ENCODE measurements at places on chromosomes 12 and 14.

DNA sequence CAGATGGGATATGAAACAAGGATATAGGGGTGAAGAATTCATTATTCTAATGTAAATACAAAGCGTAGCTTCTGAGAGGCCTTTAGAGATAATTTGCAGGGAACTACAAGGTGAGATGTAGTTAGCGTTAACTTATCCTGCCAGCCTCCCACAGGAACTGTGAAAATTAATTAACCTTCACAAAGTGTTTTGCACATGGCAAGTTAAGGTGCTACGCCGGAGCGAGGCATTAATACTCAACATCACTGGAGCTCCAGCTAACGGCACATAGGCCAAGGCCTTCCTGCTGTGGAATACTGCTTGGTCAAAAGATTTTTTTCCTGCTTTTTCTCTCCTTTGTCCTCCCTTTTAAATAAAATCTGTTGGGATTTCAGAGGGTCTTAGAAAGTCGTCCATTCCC lies 86.5 kb downstream of the CRACR2A start:
- no peak for DNase-seq

- DNase-seq = no peak
Measured at GRCh38 chr14:38201137-38201828, 6.4 kb upstream of the SSTR1 start.

DNA sequence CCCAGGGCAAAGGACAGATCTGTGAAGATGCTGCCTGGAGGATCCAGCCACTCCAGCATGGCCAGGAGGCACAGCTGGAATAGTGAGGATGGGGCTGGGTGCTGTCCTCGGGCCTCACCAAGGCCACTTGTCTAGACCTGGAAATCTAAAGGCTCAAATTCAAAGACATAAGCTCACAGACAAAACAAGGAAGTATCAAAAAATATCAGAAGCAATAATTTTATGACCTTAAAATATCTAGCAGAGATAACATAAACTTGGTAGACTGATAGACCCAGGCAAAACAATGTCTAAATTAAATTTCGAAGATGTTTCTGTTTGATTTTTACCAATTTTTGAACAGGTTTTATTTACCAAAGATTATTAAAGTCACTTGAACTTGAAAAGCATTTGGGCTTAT lies 22.6 kb upstream of the MMP19 start:
- no peak for DNase-seq

DNA sequence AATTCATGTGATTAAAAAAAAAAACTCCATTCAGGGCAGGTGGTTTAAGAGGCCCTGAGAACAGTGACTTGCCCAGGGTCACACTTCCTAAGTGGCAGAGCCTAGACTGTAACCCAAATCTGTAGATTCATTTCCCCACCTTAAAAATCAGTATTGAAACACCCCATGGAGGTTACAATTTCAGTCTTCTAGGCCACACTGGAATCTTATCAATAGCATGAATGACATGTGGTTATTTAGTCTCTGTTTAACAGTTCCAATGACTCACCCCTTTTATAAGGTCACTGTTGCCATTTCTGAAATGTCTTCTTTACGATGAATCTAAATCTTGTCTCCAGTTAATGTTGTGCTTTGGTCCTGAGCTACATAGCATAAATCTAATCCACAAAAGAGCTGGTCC lies 262.3 kb upstream of the GRIP1 start:
- DNase-seq = no peak

GRCh38 chr14:33679461-33680225 lies 271.2 kb downstream of the EGLN3 start:
- no peak for DNase-seq
